ENCODE measurements at places on chromosomes 12 and 14.

DNA sequence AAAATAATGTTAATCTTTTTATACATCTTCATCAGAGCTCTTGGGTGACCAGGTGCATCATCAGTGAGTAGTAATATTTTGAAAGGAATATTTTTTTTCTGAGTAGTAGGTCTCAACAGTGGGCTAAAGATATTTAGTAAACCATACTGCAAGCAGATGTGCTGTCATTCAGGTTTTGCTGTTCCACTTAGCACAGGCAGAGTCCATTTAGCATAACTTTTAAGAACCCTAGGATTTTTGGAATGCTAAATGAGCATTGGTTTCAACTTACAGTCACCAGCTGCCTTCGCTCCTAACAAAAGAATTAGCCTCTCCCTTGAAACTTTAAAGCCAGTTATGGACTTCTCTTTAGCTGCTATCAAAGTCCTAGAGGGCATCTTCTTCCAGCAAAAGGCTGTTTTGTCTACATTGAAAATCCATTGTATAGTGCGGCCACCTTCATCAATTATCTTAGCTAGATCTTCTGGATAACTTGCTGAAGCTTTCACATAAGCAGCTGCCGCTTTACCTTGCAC is 24.6 kb downstream of the RIMKLB start:
- DNase-seq, result no peak

GRCh38 chr14:101232340-101233020 is 328.8 kb upstream of the DIO3 start:
- no peak for DNase-seq

DNA sequence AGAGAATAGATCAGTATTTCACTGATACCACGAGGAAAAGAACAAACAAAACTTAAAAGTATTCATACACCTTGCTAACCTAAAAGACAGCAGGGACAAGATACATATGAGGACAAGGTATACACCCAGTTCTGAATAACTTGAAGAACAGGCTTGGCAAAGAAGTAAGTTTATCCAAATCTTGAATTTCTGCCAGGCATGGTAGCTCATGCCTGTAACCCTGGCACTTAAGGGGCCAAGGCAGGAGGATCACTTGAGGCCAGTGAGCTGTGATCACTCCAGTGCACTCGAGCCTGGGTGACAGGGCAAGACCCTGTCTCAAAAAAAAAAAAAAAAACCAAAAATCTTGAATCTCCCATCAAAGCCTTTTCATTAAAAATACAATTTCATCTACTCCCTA is 25.0 kb downstream of the EIF2S1 start:
- no peak for DNase-seq

- no peak for DNase-seq
Observed at GRCh38 chr14:101824339-101824727, 62.8 kb downstream of the PPP2R5C start.

All from GM04503 (cell line).